GM12892 (cell line): ENCODE measurements at places on chromosomes 12 and 14.

GRCh38 chr12:7628381-7628961 is 37.2 kb downstream of the APOBEC1 start:
- DNase-seq = no peak

GRCh38 chr14:33564774-33565630 is 385.9 kb downstream of the EGLN3 start:
- no peak for DNase-seq

GRCh38 chr14:67241411-67242167 is at the start of gene PALS1:
Gene PALS1, plus strand, starts transcription at chr14:67241435. Its CDS starts 37,736 bp downstream, at chr14:67279171.
- DNase-seq = peak; percentile 34

DNA sequence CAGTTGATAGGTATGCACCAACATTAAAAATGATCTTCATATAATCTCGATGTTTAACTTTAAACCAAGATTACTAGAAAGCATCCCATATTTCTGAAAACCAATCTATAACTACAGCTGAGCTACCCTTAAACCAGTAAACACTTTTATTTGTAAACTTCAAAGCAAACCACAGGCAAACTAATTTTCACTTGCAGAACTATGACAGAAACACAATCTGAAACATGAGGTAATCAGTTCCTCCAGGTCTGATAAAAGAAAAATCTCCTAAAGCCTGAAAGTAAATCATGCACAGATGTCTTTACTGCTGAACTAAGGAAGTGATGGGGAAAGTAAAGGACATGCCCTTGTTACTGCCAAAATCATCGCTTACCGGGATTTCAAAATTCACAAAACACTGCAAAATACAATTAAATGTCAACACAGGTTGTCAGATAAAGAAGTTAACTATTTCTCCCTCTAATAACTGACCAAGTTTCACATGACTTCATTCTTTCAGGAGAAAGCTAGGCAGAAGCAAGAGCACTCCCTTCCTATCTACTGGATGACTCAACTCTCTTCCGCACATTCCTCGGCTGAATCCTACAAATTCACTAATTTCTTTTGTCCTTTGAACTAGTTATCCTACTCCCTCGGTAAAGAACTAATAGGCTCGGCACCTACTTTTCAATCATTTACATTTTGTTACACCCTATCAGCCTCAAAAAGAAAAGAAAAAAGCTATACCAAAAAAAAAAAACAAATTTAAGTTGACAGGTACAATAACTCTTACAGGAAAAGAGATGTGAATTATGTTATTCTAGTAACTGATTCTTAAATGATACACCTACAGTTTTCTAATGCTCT is 1.4 kb downstream of the EEA1 start:
- no peak for DNase-seq

DNA sequence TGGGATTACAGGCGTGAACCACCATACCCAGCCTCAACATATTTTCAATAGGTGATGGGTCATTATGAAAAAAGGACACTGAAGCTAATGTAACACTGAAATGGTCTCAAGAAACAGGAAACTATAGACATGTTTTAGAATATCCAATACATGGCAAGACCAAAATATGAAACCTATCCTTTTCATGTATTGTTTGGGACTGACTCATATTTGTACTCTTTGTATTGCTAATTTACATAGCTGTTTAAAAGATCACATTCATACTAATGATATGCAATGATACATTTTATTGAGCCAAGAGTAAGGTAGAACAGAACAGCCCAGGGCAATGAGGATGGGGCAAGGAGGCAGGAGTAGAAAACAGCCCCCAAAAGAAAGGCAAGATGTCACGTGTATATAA is 32.6 kb downstream of the RESF1 start:
- DNase-seq = no peak

- no peak for DNase-seq
These were observed 150.1 kb downstream of the SUDS3 start for GRCh38 chr12:118526255-118527095.

DNA sequence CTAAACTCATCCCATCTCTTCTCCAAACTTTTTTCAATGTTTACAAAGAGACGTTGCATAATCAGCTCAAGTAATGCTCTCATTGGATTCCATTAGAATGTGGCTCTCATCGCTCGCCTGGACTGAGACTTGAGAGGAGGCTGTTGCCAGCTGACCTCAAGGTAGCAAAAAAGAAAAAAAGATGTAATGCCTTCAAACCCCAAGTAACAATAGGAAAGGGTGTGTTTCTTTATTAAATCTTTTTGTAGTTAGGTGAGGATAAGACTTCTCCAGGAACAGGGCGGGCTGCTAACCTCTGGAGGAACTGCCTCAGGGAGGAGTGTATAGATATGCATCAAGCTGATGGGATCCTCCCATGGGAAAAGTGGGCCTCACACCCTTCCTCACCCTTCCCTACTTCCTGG is 956 bp upstream of the PTHLH start:
- DNase-seq = no peak

- DNase-seq = no peak
These were observed 4.1 kb upstream of the CLEC4D start for GRCh38 chr12:8508910-8509841.

DNA sequence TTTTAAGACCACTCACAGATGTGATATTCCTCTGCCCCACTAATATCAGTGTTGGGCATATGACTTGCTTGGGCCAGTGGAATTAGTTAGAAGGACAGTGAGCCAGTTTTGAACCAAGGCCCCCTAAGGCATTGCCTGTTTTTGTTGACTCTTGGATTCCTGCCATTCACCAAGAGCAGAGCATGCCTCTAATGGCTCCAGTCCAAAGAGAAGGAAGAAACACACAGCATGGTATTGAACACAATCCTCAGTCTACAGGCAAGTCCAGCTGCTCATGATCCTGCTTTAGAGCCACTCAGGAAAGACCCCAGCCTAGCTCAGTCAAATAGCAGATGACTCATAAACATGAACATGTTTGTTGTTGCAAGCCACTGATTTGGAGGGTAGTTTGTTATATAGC is 1201.5 kb downstream of the BCL11B start:
- DNase-seq = no peak

- DNase-seq = no peak
These were observed 152.1 kb upstream of the PLEKHG7 start for GRCh38 chr12:92550661-92551060.

DNA sequence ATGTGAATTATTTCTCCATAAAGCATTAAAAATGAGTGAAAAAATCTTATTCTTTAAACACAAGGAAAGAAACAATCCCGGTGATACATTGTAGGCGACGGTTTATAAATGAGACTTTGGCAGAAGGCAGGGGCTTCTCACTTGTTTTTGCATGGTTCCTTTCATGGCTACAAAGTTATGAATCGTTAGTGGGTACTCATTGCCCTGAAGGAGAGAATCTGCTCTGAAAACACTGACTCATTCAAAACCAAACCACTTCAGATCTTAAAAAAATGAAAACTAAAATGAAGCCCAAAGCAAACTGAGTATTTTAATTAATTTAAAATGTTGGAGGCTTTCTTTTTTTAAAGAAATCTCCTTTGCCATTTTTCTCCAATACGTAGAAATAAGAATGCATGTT is 41.4 kb upstream of the AMIGO2 start:
- DNase-seq = no peak

GRCh38 chr14:104563191-104563741 is 16.3 kb upstream of the C14orf180 start:
- DNase-seq = no peak

DNA sequence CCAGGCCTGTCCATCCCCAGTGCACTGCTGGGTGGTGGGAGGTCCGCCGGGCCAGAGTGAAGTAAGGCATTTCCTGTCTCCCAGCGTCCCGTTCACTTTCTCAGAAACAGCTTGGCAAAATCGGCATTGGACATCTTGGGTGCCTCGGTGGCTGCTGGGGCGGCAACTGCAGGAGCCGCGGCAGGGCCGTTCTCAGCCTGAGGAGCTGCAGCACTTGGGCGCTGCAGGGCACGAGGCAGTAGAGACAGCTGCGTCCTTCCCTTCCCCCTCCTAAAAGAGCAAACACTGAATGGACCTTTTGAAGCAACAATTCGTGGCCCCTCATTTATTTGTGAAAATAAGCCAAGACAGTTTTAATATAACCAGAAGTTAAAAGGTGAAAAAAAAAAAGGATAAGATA is 8.3 kb downstream of the FICD start:
- DNase-seq = no peak

- no peak for DNase-seq
These were observed 174.2 kb downstream of the SSPN start for GRCh38 chr12:26369588-26369987.

DNA sequence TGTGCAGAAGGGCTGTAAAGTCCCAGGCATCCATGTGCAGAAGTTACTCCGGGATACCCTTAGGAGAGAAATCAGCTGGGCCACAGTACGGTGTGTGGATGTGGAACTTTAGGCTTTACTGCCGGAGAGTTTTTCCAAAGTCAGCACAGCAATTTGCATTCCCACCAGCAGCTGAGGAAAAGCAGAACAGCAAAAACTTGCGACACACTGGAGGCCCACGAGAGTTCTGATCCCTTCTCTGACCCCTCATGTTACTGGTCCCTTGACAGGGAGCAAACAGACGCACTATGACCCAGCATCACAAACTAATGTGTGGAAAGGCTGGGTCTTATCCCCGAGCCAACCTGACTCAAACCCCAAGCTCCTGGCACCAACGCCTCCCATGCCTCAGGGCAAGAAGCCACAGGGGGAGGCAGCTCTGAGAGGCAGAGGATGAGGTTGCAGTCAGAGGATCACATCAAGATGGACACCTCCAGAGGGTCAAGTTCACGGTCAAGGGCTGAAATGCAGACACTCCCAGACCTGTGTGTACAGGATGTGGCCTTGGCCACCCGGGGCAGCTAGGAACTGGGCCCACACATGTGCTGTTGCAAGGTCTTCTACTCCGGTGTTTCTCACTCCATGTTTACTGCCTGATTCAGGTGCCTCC is 38.6 kb downstream of the CCDC88C start:
- DNase-seq = no peak

DNA sequence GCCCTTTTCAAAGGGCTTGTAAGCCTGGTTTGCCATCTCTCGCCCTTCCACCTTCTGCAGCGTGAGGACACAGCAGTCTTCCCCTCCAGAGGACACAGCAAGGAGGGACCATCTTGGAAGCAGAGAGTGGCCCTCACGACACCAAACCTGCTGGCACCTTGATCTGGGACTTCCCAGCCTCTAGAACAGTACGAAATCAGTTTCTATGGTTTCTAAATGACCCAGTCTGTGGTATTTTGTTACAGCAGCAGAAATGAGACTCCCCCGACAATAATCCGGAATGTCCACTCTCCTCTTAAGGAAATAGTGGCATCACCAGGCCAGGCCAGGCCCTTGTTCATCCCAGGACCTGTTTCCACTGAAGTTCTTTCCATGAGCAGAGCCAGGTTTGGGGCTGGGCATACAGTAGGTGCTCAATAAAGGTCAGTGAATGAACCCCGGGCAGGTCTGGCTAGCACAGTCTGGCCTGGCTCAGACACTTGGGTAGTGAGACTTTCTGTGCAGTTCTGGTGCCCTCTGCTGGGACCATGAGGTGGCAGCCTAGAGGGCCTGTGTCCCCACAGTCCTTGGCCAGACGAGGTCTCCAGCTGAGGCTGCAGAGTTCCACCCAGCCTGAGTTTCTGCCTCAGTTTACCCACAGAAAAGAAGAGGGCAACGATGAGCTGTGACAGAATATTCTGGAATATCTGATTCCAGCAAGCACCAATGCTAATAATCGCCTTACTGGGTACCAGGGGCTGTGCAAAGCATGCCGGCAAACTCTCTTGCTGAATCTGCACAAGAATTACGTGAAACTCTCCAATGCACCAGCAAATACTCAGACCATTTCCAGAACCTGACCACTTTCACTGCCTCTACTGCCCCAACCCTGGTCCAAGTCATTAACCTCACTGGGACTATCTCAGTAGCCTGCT is 14.0 kb downstream of the ABCB9 start:
- DNase-seq = peak; percentile 76
